A172 (cell line): ENCODE measurements at places on chromosomes 11 and 22. TPM values are rescaled to one million over a fixed set of nuclear protein-coding genes. Genes with fewer than 3 reads are reported as not detected.

DNA sequence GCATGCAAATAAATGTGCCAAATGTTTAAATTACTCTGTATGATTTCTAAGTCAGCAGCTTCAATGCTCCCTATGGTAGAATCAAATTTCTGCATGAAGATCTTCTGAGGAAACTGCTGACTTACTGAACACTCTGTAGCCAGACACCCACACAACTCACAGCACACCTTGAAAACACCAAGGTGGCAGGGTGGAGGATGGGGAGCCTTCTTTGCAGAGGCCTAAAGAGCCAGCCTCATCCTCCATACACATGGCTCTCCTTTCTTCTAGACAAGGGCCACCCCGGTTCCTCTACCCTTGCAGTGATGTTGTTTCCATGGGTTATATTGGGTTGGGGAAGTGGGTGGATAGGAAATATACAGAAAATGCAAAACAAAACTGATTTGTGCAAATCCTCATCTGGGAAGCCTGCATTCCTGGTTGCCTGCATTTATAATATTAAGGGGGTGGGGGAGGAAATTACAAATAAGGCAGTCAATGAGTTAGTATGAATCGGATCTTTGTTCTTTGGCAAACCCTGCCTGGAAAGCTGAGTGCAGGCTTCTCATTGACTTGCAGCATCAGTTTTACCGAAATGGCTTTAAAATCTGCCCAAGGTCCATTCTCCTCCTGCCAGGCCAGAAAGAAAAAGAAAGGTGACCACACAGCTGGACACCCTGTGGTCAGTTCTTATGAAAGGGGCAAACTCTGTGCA, 15.8 kb upstream of the ETS1 start:
- no peak for DNase-seq

GRCh38 chr11:10746871-10747270, 4.2 kb upstream of the CTR9 start:
- DNase-seq = no peak

GRCh38 chr11:31127290-31127689, 242.2 kb downstream of the DCDC1 start:
- DNase-seq = no peak

- no peak for DNase-seq
These were observed 56.1 kb downstream of the SYN3 start for GRCh38 chr22:33002035-33002434.

DNA sequence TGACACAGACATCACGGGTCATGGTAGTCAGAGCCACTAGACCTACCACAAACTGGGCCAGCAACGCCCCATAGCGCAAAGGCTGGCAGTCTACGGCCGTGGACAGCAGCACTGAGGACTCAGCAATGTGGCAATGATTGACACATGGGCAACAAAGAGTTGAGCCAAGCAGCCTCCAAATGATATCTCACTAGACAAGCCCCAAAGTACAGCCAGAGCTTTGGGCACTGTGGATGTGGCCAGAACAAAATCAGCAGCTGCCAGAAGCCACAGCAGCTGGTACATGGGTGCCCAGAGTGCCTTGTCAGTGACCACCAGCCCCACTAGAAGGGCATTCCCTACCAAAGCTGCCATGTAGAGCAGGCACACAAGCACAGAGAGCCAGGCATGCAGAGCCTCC, 11.2 kb upstream of the UBQLNL start:
- DNase-seq = no peak

- DNase-seq = no peak
These were observed 196.5 kb upstream of the PGR start for GRCh38 chr11:101326141-101326540.

DNA sequence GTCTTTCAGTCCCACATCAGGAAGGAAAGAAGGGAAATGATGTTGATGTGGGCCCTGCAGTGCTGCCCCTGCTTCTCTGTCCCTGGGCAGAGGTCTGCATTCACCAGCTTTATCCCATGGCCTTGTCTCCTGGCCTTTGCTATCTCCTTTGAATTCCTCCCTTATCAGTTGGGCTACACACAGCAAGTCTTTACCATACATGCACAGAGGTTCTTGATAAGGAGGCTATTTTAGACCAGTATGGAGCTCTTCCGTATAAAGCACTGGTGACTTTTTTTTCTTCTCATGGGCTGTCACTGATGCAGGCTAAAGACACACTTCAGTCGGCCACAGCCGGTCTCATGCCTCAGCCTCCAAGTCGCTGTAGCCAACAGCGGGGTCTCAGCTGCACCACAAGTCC, 20.2 kb downstream of the MYO18B start:
- no peak for DNase-seq

DNA sequence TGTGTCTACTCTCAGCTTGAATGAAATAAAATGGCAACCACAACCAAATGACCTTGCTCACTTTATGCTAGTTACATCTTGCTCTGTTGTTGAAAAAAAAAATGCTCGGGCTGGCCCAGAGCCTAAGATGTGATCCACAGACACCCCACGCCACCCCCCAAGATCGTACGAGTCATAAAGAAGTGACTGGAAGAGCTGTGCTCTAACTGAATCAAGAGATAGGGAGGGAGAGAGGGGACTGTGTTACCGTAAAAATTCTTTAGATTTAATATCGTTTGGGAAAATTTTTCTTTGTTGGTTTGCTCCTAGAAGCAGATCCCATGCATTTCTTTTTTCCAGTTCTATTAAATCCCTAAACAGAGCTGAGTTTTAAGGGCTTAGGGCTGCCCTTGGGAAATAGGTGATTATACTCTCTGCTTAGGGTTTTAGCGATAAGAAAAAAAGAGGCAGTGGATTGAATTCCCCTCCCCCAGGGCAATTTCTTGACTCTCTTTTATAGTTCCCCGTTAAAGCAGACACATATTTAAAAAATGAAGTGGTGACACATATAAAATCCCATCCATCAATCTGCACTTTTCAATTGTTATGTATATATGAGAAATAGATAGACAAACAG, 14.5 kb downstream of the MAML2 start:
- DNase-seq = no peak

DNA sequence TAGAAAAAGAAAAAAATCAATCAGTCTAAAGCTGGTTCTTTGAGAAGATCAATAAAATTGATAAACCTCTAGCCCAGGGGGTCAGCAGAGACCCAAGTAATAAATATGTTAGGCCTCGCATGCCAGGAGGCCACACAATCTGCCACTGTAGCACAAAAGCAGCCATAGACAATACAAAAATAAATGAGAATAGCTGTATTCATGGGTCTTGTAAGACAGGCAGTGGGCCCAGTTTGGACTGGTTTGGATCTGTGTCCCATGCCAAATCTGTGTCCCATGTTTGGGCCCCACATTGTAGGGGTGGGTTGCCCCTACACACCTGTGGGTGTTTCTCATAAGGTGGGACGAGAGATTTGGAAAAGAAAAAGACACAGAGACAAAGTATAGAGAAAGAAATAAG, 6.6 kb upstream of the PLAAT4 start:
- DNase-seq = no peak

DNA sequence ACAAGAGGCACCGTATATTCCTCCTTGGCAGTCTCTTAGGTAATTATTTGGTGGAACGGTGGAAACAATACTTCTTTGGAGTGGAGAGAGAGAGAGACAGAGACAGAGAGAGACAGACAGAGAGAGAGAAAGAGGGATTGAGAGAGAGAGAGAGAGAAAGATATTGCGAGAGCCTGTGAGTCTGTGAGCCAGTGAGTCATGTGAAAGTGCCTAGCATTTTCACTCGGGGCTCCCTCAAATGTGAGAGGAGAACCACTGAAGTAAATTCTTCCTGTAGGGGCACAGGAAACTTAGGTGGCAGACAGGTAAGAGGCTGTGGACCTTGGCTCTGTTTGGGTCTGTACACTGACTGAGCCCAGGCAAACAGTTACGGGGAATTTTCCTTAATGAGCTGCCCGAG, 31.6 kb upstream of the SNX19 start:
- DNase-seq = no peak

DNA sequence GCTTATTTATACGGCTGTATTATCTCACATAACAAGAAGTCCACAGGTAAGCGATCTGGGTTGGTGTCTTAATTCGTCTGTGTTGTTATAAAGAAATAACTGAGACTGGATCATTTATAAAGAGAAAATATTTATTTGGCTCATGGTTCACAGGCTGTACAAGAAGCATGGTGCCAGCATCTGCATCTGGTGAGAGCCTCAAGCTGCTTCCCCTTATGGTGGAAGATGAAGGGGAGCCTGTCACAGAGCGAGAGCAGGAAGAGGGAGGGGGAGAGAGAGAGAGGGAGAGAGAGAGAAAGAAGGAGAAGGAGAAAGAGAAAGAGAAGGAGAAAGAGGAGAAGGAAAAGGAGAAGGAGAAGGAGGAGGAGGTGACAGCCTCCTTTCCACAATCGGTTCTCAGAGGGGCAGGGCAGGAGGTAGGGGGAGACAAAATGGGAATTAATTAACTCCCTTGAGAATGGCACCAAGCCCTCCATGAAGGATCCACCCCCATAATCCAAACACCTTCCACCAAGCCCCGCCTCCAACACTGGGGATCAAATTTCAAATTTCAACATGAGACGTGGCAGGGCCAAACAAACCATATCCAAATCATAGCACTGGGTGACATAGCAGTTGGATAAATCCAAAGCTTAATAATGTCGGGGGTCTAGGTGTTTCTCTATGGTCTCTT, 15.0 kb upstream of the TRIM44 start:
- no peak for DNase-seq

DNA sequence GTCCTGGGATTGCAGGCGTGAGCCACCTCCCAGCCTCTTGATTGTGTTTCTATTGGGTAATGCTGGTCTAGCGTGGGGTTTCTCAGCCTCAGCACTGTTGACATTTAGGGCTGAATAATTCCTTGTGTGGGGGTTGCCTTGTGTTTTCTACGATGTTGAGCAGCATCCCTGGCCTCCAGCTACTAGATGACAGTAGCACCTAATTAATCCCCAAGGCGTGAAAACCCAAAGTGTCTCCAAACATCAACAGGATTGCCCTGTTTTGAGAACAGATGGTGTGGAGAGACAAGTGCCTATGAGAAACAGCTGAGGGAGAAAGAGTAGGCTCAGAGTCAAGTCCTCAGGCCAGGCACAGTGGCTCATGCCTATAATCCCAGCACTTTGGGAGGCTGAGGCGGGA, 67.2 kb downstream of the SGSM1 start:
- DNase-seq = no peak

- DNase-seq = no peak
These were observed 31.8 kb upstream of the SLC35C1 start for GRCh38 chr11:45772986-45773785.

GRCh38 chr11:114073007-114073827, 13.7 kb downstream of the ZBTB16 start:
- no peak for DNase-seq

GRCh38 chr11:21625982-21626381, 566.9 kb upstream of the ANO5 start:
- no peak for DNase-seq

DNA sequence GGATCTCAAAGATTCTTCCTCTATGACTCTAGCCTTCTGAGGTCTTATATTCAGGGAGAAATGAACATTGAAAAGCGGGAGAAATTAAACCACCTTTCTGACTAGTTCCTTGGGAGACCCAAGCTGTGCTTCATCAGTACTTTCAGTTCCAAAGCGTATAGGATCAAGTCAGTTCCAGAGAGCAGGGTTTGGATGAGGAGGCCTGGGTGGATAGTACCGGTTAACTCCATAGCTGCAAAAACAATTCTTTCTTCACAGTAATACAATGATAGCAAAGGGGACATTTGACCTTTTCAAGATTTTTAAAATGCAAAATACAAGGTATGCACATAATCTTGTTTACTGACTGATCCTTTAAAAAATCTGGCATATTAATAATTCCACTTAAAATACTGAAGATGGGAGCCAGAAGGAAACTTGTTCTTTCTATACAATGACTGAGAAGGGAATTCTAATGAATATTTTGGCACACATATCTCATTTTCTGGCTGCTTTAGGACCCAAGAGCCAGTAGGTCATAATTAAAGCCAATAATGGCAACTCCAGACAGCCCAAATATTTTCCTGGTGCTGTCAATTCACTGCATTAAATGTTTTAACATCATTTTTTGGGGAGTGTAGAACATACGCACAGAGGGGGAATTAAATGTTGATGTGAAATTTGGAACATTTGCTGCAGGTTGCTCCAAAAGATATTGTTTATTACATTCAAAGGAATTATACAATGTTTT, 16.0 kb downstream of the ADM start:
- DNase-seq = no peak

GRCh38 chr22:29230972-29231875, 25.5 kb downstream of the EMID1 start:
- no peak for DNase-seq

GRCh38 chr11:78399136-78399535, 18.5 kb downstream of the GAB2 start:
- no peak for DNase-seq

- DNase-seq = no peak
These were observed 20.0 kb upstream of the LINC01488 start for GRCh38 chr11:69461272-69461962.

DNA sequence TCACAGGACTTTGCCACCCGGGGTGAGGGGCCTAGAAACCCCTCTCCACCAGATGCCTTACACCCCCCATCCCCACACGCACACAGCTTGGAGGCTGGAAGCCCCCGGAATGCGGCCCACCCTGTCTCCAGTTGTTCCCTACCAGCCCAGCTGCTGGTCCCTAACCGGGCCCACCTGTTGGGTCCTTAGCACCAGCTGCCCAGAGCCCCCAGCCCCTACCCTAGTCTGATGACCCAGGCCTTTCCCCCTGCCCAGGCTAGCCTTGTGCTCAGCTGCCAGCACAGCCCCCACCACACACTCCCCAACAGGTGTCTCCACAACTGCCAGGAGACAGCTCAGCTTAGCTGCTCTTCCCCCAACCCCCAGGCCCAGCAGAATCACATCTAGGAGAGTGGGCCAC, 67.1 kb downstream of the CDKN1C start:
- DNase-seq = no peak

DNA sequence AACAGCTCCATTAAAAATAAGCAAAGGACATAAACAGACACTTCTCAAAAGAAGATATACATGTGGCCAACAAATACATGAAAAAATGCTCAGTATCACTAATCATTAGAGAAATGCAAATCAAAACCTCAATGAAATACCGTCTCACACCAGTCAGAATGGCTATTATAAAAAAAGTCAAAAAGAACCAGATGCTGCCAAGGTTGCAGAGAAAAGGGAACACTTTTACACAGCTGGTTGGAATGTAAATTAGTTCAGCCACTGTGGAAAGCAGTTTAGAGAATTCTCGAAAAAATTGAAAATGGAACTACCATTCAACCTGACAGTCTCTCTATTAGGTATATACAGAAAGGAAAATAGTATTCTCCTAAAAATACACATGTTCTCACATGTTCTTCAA, 102.4 kb upstream of the FIBIN start:
- DNase-seq = no peak

GRCh38 chr11:128776069-128776423, 82.2 kb downstream of the FLI1 start:
- no peak for DNase-seq

Gene CRKL
- 29.1 and 33.8 TPM in 2 replicates for total RNA-seq

Gene CWF19L2
- 5.5 and 8.0 TPM in 2 replicates for total RNA-seq

Gene GGT5
- not detected in 2 replicates for total RNA-seq

Gene ELFN2
- total RNA-seq = 0.93 and 1.1 TPM in 2 replicates

Gene CACNA1I
- total RNA-seq = 0.02 and 0.05 TPM in 2 replicates

Gene SGSM1
- not detected in 2 replicates for total RNA-seq

Gene ZDHHC24
- 17.4 and 21.5 TPM in 2 replicates for total RNA-seq

Gene ZBTB44
- total RNA-seq = 10.8 and 14.5 TPM in 2 replicates

Gene FOLR2
- total RNA-seq = not detected in 2 replicates

Gene TCN1
- 0.12 TPM in 1 of 2 replicates, not detected in the other for total RNA-seq

Gene MS4A12
- total RNA-seq = not detected in 2 replicates

Gene TIGD3
- 2.0 and 3.5 TPM in 2 replicates for total RNA-seq

Gene OR52N4
- total RNA-seq = not detected in 2 replicates

Gene PRG3
- total RNA-seq = not detected in 2 replicates

Gene LRRC51
- total RNA-seq = 10.9 and 20.3 TPM in 2 replicates

Gene OR8G5
- total RNA-seq = not detected in 2 replicates

Gene TSKU
- 37.7 and 41.5 TPM in 2 replicates for total RNA-seq

Gene NDUFV1
- total RNA-seq = 171 and 199 TPM in 2 replicates

Gene CASP5
- total RNA-seq = not detected in 2 replicates

Gene CHRM1
- total RNA-seq = 0.02 TPM in 1 of 2 replicates, not detected in the other
